ENCODE measurements at places on chromosomes 7 and 10. TPM values are rescaled to one million over a fixed set of nuclear protein-coding genes. Genes with fewer than 3 reads are reported as not detected.
A peak's percentile ranks its signal among the peaks of the same experiment; 100 is the strongest.

DNA sequence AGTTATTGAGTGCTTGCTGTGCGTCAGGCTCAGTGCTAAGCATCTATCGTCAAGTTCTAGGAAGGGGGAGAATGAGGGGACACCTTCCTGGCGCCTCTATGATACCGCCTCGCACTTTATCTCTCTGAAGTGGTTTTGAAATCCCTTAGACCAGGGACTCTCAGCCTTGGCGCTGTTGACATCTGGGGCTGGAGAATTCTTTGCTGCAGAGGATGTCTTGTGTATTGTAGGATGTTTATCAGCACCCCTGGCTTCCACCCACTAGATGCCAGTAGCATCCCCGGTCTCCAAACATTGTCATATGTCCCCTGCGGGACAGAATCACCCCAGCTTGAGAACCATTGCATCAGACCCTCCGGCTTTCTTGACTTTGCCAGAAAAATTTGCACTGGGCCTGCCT lies 285.5 kb downstream of the CCDC3 start:
- no peak for DNase-seq

DNA sequence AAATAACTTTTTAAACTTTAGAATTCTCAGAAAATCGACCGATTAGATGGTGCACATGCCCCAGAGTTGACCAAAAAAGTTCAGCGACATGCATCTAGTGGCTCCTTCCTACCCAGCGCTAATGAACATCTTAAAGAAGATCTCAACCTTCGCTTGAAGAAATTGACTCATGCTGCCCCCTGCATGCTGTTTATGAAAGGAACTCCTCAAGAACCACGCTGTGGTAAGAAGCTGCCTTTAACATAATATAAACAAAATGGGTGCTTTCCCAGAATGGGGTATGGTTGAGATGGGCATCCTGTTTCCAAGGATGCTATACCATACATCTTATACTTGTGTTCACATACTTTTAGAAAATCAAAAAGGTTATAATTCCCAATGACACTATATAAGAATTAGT lies 24.6 kb downstream of the GLRX3 start:
- no peak for DNase-seq

GRCh38 chr10:107303203-107303602 lies 138.7 kb upstream of the SORCS1 start:
- no peak for DNase-seq

- DNase-seq: no peak
Measured at GRCh38 chr10:96646301-96646700, 59.5 kb upstream of the TM9SF3 start.

- peak; percentile 27 for DNase-seq
Measured at GRCh38 chr7:46681865-46682503, 760.9 kb upstream of the IGFBP3 start.

GRCh38 chr7:118184565-118184940 lies 589 bp downstream of the LSM8 start:
- peak; percentile 10 for DNase-seq

- no peak for DNase-seq
Measured at GRCh38 chr7:104048055-104048454, 58.6 kb upstream of the RELN start.

- DNase-seq: no peak
Measured at GRCh38 chr10:82397854-82398253, 522.9 kb downstream of the NRG3 start.

DNA sequence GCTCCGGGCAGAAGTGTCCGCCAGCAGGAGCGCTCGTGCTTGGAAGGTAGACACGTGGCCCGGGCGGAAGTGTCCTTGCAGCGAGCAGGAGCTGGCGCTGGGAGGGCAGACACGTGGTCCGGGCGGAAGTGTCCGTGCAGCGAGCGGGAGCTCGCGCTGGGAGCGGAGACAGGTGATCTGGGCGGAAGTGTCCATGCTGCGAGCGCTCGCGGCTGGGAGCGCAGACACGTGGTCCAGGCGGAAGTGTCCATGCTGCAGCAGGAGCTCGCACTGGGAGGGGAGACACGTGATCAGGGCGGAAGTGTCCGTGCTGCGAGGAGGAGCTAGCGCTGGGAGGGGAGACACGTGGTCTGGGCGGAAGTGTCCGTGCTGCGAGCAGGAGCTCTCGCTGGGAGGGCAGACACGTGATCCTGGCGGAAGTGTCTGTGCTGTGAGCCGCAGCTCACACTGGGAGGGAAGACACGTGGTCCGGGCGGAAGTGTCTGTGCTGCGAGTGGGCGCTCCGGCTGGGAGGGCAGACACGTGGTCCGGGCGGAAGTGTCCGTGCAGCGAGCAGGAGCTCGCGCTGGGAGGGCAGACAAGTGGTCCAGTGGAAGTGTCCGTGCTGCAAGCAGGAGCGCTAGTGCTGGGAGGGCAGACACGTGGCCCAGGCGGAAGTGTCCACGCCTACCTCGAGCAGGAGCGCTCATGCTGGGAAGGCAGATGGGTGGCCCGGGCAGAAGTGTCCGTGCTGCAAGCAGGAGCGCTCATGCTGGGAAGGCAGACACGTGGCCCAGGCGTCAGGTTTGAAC lies 41.1 kb upstream of the PRKAR1B start:
- DNase-seq: no peak

DNA sequence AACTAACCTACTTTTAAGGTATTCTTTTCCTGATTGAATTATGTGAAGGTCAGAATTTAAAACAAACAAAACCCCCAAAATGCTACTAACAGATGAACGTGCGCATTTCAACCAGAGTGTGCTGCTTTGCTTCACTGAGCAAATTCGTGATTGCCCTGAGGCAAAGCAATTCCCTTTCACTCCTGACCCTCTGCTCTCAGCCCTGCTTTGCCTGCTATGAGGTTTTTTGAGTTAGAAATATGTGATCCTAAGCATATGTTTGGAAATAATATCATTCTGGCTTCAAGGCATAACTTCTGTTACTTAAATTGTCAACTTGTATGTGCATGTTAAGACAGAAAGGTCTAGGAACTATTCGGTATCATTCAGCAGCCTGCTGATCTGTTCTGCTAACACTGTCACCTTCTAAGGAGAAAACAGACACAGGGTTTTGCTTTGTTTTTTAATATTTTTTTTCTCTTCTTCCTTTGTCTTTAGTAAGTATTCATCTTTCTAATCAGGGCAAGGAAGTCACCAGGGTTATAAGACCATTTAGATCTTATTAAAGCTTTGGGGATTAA lies 124.2 kb downstream of the GNAT3 start:
- DNase-seq: no peak

GRCh38 chr10:112907893-112908292 lies 42.2 kb upstream of the TCF7L2 start:
- DNase-seq: peak; percentile 50

- peak; percentile 14 for DNase-seq
Measured at GRCh38 chr10:12194752-12195271, 879 bp downstream of the NUDT5 start.

GRCh38 chr7:158281441-158281840 lies 306.2 kb downstream of the PTPRN2 start:
- no peak for DNase-seq

DNA sequence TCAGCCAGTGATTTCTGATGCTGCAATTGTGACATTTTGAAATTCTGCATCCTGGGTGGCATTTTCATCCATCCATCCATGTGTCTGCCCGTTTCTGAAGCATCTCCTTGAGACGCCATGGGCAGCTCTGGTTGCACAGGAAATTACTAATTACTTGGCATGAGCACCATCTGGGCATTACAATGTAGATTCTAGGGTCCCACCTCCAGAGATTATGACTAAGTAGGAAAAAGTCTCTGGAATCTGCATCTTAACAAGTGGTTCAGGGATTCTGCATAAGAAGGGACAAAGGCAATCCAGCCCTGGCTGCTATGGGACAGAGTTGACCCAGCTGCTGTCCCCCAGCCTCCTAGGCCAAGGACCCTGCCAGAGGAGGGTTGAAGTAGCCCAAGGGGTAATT lies 65.3 kb downstream of the CUZD1 start:
- peak; percentile 53 for DNase-seq

DNA sequence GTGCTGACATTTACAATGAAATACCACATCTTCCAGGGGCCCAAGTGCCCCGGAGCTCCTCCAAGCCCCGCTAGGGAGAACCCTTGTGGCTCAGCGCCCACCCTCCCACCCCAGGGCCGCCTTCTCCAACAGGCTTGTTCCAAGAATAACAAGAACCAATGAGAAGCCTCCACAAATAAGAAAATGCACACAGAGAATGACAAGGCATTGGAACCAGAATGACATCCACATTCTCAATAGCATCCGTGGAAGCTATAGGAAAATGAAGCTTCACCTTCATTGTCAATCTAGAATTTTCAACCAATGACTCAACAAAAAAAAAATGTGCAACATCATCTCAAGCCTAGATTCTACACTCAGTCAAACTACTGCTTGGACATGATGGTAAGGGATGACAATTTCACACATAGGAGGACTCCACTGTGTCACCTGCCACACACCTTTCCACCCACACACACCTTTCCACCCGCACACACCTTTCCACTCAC lies 50.4 kb upstream of the PPP2R2D start:
- DNase-seq: no peak

GRCh38 chr7:80150611-80151273 lies 16.1 kb downstream of the GNAI1 start:
- DNase-seq: peak; percentile 15

DNA sequence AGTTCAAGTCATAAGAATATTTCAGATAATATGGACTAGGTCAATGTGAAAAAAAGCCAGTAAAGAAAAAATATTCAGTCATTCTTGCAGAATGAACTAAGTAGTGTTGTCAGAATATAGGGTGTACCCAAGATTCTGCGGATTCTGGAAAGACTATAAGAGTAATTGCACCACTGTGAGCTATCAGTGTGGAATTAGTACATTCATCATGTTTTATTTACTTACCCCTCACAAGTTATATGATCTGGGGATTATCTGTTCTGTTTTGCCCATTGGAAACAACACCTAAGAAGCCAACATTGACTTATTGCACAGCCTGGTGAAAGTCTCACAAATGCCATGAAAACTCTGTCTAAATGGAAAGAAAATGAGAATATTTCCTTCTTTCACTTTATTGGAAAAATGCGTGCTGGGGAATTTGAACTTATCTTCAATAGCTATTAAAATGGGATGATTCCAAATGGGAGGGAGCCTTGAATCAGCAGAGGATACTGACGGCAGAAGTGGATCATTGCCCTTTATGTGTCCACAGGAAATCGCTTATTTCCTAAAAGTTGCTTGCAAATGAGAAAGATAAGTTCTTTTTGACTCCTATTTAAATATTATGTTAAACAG lies 563.3 kb upstream of the POM121L12 start:
- DNase-seq: no peak

- no peak for DNase-seq
Measured at GRCh38 chr10:116760919-116761318, 18.6 kb upstream of the HSPA12A start.

GRCh38 chr7:148433521-148434180 lies 156.9 kb upstream of the C7orf33 start:
- DNase-seq: no peak

DNA sequence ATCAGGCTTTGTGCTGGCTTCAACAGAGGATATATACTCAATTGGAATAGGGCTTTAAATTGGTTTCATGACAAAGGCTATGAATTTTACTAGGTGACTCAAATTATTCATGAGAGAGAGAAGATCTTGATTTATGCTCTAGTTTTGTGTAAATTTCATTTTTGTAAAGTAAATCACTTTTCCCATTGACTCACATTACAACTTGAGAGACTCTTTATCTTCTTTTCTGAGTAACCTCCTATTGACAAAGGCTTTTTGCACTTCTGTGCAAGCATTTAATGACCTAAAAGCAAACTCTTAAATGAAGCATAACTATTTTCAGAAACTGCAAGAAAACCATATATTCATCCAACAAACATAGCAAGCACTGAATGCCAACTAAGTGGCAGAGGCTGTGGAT lies 98.5 kb upstream of the RHOBTB1 start:
- no peak for DNase-seq

DNA sequence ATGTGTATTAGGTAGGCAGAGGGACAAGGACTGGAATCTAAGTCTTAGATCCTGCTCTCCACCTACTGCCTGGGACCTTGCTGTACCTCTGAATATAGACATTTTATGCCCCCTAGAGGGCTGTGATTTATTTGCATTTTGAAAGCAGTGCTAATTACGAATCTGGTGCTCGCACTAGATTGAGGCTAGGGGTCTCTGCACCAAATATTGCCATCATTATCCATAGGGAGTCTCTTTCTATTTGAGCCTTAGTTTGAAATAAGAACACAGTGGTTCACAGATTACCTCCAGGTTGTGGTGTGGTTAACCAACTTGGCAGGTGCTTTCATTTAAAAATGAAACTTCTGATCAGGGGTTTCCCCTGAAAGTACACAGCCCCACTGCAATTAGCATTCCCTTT lies 41.8 kb downstream of the CNNM1 start:
- DNase-seq: no peak

DNA sequence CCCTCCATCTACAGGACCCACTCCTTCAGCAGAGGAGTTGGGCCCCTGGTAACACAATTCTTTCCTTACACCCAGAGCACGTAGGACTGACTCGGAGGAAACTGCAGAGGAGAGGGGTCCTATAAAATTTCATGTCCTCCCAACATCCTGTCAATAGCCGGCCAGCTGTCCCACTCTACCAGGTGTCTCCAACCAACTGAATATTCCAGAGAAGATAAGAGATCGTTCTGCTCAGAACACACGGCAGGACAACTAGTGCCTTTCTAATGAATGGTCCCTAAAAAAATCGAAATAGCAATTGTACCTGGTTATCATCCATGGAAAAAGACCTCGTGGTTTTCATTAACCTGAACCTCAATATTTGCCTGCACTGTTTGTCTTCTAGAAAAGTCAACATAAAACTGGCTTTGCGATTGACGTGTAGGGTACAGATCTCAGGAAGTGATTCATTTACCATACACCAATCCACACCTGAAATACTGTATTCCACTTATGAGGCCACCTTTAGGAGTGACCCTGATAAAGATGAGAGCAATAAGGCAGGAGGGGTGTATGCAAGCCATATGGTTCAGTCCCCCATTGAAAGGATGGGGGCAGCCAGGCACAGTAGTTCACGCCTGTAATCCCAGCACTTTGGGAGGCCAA lies 111.7 kb downstream of the PARP12 start:
- DNase-seq: no peak

DNA sequence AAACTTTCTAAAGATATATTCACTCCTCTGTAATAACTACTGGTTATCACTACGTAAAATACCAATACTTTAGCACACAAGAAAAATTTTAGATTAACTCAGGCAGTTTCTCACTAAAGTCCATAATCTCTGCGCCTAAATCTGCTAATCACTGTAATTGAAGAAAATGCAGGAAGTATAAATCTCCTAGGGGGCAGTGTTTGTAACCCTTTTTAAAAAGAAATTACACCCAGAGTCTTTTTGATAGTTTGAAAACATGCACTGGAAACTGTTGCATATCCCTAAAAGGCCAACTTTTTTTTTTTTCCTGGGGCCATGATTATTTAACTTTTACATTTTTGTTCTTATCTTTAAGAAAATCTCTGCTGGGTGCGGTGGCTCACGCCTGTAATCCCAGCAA lies 209.6 kb downstream of the KIAA1217 start:
- no peak for DNase-seq

The TMEM120A gene
- 3.6 TPM for total RNA-seq

The RET gene
- total RNA-seq: 0.17 TPM

The PNLIP gene
- not detected for total RNA-seq

The OR13A1 gene
- total RNA-seq: not detected

The OR6V1 gene
- total RNA-seq: not detected

The SLC26A4 gene
- 6.8 TPM for total RNA-seq

The AKR1B15 gene
- not detected for total RNA-seq

Data from Daoy (cell line).